ENCODE measurements at places on chromosomes 2 and 18. TPM values are rescaled to one million over a fixed set of nuclear protein-coding genes. Genes with fewer than 3 reads are reported as not detected.
A peak's percentile ranks its signal among the peaks of the same experiment; 100 is the strongest.

SPDYA gene
- 2.8 TPM for total RNA-seq

CCDC88A gene
- total RNA-seq: 92.4 TPM

SLC39A10 gene
- total RNA-seq: 24.2 TPM

FMNL2 gene
- total RNA-seq: 53.2 TPM

AQP12A gene
- not detected for total RNA-seq

FBLN7 gene
- 6.1 TPM for total RNA-seq

DHRS9 gene
- 0.52 TPM for total RNA-seq

DNA sequence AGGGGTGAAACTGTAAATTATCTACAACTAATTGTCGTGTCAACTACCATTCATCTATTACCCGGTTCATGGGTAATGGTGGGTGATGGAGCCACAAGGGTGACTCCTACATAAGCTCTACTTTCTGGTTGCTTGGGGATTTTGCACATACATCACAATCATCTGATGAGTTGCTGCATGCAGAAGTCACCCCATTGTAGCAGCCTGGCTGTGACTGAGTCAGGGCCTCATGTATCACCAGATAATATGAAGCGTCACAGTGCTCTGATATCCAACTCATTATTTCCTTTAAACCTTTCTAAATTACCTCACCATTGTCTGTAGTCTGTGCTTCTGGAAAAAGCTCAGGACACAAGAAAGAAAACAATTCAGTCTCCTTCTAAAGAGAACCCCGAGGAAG is 32.4 kb upstream of the GORASP2 start:
- H3K4me3 ChIP-seq: no peak overlapping the region
- H3K27me3 ChIP-seq: no peaks in the 10 kb centered on the region
- no peaks in the 10 kb centered on the region for H3K4me1 ChIP-seq

- no peaks in the 10 kb centered on the region for H3K4me1 ChIP-seq
- DNase-seq: no peak
- H3K27ac ChIP-seq: no peak overlapping the region
- H3K27me3 ChIP-seq: no peaks in the 10 kb centered on the region
- no peaks in the 10 kb centered on the region for H3K36me3 ChIP-seq
Observed at GRCh38 chr18:75173125-75173432, 35.9 kb downstream of the PTGR3 start.

DNA sequence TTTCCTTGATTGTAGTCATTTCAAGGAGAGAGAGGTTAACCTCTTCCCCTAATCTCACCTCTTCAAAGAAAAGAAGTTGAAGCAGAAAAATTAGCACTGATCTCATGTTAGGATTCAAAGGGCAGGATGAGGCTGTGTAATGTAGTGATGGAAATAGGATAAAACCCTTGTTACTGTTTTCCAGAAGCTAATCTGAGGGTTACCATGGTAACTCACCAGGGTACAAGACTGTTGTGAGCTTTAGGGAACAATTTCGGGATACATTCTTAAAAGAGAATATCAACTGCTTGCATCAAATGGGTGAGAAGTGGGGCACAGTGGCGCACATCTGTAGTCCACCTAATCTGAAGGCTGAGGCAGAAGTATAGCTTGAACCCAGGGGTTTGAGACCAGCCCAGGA is 64.9 kb upstream of the SLC39A10 start:
- H3K36me3 ChIP-seq: no peaks in the 10 kb centered on the region
- no peak for DNase-seq
- H3K27ac ChIP-seq: no peak overlapping the region
- no peaks in the 10 kb centered on the region for H3K27me3 ChIP-seq
- H3K4me3 ChIP-seq: no peak overlapping the region

GRCh38 chr2:190017837-190018236 is 44.7 kb downstream of the MSTN start:
- H3K27me3 ChIP-seq: no peaks in the 10 kb centered on the region
- no peak for DNase-seq

GRCh38 chr18:44602380-44602779 is 78.3 kb upstream of the SETBP1 start:
- no peaks in the 10 kb centered on the region for H3K4me1 ChIP-seq
- no peak overlapping the region for H3K4me3 ChIP-seq

DNA sequence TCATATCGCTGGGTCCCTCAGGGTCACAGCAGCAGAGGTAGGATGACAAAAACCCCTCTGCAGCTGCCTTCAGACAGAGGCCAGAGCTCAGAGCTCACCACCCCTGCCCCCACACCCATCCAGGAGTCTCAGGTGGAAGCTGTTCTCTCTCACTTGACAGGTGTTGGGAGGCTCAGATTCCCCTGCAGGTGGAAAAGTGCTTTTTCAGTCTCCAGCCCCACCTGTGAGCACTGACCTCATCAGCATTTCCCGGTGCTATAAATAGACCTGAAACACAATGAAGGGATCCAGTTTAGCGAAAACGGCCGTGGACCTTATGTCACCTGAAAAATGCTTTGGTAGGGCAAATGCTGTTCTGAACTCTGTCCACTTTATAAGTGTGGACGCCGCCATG is 254.9 kb downstream of the NDUFA10 start:
- no peaks in the 10 kb centered on the region for H3K36me3 ChIP-seq
- DNase-seq: peak; percentile 19
- H3K27ac ChIP-seq: no peak overlapping the region
- no peak overlapping the region for H3K4me3 ChIP-seq

DNA sequence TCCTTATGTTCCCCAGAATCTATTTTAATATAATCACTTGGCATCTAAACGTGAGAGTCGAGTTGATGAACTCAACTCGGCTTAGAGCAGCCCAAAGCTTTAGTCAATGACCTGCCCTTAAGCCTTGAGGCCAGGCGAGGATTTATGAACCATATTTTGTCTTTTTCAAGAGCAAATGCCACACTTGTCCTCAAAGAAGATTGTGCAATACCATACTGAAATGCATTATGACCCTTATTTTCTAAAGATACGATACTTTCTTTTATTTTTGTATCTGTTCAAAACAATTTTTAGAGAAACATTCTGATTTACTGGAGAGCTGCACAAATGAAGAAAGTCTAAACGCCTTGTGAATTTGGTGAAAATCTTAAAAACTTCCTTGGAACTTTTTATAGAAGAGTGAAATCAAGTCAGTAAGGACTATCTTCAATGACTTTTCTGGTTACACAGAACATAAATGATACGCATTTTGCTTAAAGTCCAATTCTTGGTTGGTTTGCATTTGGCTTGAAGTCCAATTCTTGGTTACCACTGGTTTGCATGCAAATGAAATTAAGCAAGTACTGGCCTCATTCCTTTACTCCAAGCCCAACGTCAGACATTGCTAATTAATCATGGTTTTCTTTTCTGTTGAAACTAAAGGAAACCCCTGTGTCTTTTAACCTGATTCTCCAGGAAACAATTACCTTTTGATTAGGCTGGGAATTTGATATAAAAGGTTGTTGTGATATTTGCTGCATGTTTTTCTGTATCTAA is 105.8 kb upstream of the CAVIN2 start:
- H3K27ac ChIP-seq: no peak overlapping the region
- H3K4me3 ChIP-seq: no peak overlapping the region
- no peaks in the 10 kb centered on the region for H3K36me3 ChIP-seq
- DNase-seq: no peak
- no peaks in the 10 kb centered on the region for H3K4me1 ChIP-seq
- no peaks in the 10 kb centered on the region for H3K27me3 ChIP-seq

GRCh38 chr2:11430729-11431128 is 35.2 kb downstream of the E2F6 start:
- DNase-seq: no peak
- H3K27ac ChIP-seq: no peak overlapping the region
- H3K4me3 ChIP-seq: no peak overlapping the region
- H3K27me3 ChIP-seq: no peaks in the 10 kb centered on the region
- H3K36me3 ChIP-seq: no peaks in the 10 kb centered on the region

DNA sequence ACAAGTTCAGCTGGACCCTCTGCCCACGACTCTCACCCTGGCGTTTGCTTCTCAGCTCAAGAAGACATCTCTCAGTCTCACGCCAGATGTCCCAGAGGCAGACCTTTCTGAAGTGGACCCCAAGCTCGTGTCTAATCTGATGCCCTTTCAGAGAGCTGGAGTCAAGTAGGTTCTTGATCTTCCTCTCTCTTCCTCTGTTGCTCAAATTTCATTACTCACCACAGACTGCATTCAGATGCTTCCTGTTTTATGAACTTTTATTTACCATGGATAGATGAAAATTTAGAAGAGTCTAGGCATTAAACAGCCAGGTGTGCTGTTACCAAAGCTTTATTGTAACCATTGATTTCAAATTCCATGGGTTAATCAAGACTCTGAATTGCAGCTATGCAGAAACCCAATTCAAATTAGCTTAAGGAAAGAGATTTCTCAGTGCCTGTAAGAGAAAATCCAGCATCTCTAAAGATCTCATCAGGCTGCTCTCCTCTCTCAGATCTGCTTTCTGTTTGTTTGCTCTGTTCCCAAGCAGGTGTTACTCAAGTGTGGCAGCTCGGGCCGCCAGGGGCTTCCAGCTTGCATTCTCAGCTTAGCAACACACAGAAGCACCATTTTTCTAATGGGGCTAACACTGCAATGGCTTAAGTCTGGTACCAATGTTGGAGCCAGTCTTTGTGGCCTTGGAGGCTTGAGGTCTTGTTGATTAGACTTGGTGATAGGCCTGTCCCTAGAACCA is 16.5 kb downstream of the SMARCAL1 start:
- H3K4me3 ChIP-seq: no peak overlapping the region
- H3K27ac ChIP-seq: no peak overlapping the region
- H3K36me3 ChIP-seq: peaks cover 4% of the 10 kb centered on the region
- H3K4me1 ChIP-seq: no peaks in the 10 kb centered on the region
- no peaks in the 10 kb centered on the region for H3K27me3 ChIP-seq

GRCh38 chr2:203714112-203714511 is 7.7 kb downstream of the CD28 start:
- H3K27me3 ChIP-seq: no peaks in the 10 kb centered on the region
- no peaks in the 10 kb centered on the region for H3K36me3 ChIP-seq
- no peak overlapping the region for H3K27ac ChIP-seq
- peak; percentile 49 for DNase-seq
- H3K4me1 ChIP-seq: no peaks in the 10 kb centered on the region

- H3K4me3 ChIP-seq: no peak overlapping the region
- H3K27me3 ChIP-seq: no peaks in the 10 kb centered on the region
- H3K36me3 ChIP-seq: no peaks in the 10 kb centered on the region
- DNase-seq: no peak
- H3K27ac ChIP-seq: no peak overlapping the region
Observed at GRCh38 chr2:145020694-145021093, 500.8 kb upstream of the ZEB2 start.

- no peak for DNase-seq
- H3K4me3 ChIP-seq: no peak overlapping the region
- no peaks in the 10 kb centered on the region for H3K27me3 ChIP-seq
- H3K27ac ChIP-seq: no peak overlapping the region
- H3K4me1 ChIP-seq: no peaks in the 10 kb centered on the region
Observed at GRCh38 chr2:60678551-60678950, 77.5 kb upstream of the PAPOLG start.

- no peaks in the 10 kb centered on the region for H3K36me3 ChIP-seq
- H3K27me3 ChIP-seq: no peaks in the 10 kb centered on the region
- no peak overlapping the region for H3K27ac ChIP-seq
- no peak overlapping the region for H3K4me3 ChIP-seq
- H3K4me1 ChIP-seq: peaks cover 10% of the 10 kb centered on the region
- DNase-seq: no peak
Observed at GRCh38 chr2:215847718-215848117, 165.6 kb downstream of the MREG start.

DNA sequence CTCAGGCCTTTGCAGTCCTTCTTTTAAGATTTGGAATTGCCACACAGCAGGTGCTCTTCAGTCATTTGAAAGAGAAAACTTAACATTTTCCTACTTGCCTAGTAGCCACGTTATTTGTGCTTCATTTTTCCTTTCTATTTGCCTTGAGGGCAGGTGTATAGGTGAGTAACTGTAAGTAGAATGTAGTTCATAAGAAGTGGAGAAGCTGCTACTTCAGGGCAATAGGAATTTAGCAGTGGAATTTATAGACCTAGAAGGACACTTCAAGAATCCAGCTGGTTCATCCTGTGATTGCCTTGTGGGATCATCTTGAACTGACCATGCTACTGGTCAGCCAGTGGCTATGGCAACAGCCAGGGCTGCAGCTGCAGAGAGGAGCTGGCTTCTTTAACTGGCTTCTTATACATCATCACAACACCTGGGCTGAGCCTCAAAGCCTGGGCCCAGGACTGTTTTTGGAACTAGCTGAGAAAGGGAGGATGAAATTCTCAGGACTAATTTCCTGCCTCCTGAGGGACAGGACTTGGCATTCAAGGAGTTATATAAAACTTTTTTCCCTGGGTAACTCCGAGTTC is 5.1 kb upstream of the LANCL1 start:
- H3K27me3 ChIP-seq: no peaks in the 10 kb centered on the region
- no peak for DNase-seq
- H3K4me3 ChIP-seq: no peak overlapping the region
- no peak overlapping the region for H3K27ac ChIP-seq

DNA sequence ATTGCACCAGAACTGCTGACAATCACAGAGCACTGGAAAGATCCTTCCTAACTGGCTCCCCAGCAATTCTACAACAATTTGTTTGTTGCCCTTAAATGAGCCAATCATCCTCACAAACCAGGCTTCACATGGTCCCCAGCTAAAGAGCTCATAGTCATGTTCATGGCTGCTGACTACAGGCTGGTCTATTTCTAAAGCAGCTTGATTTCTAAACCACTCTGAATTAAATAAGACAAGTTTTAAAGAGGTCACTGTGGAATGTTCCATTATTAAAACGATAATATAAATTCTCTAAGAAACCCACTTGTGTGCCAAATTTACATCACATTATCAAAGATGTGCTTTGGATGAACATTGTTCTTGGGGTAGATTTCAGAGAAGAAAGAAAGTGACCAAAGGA is 110.7 kb downstream of the COPS8 start:
- DNase-seq: no peak
- H3K27ac ChIP-seq: no peak overlapping the region
- no peaks in the 10 kb centered on the region for H3K36me3 ChIP-seq
- H3K27me3 ChIP-seq: no peaks in the 10 kb centered on the region
- H3K4me3 ChIP-seq: no peak overlapping the region

- no peak for DNase-seq
- H3K4me1 ChIP-seq: peaks cover 2% of the 10 kb centered on the region
- H3K27ac ChIP-seq: no peak overlapping the region
- H3K36me3 ChIP-seq: no peaks in the 10 kb centered on the region
Observed at GRCh38 chr2:144834363-144834762, 314.4 kb upstream of the ZEB2 start.

DNA sequence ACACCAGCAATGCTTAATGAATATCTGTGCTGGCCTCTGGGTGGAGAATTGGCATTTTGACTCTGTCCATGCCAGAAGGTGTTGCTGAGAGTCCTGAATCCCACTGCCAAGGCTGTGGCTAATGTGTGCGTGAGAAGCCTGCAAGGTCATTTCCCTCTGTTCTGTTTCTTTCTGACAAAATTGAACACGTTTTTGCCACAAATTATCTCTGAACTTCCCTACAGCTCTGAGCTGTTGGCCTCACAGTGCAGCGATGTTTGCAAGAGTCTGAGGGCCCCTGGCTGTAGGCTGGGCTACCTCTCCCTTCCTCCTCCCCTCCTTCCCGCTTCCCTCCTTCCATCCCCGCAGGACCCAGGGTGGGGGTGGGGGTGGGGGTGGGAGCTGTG is 154.1 kb upstream of the HS6ST1 start:
- no peaks in the 10 kb centered on the region for H3K27me3 ChIP-seq
- no peak overlapping the region for H3K4me3 ChIP-seq
- DNase-seq: no peak
- H3K4me1 ChIP-seq: no peaks in the 10 kb centered on the region

Measured in aorta (tissue), 5 donors.